Vagina (tissue), 2 donors: ENCODE measurements at places on chromosomes 12 and 14.

DNA sequence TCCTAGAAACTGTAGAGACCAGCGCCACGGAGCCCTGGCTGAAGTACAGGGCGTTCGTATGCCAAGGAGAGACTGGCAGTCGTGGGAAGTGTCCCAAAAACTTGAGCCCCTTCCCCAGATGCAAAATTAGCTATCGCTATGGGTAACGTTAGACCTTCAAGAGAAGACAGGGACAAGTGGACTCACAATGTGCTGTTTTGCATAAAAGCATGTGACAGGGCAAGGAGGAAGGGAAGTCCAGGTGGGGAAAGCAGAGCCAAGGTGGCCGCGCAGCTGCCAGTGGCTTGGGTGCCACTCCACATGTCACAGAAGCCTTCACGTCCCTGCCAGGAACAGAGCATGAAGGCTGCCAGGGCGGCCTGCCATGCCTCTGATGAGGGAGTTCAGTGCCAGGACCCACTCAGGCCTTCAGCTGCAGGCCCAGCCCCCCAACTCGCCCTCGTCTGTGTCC is 61.2 kb upstream of the DYNC1H1 start:
- no peak for DNase-seq

DNA sequence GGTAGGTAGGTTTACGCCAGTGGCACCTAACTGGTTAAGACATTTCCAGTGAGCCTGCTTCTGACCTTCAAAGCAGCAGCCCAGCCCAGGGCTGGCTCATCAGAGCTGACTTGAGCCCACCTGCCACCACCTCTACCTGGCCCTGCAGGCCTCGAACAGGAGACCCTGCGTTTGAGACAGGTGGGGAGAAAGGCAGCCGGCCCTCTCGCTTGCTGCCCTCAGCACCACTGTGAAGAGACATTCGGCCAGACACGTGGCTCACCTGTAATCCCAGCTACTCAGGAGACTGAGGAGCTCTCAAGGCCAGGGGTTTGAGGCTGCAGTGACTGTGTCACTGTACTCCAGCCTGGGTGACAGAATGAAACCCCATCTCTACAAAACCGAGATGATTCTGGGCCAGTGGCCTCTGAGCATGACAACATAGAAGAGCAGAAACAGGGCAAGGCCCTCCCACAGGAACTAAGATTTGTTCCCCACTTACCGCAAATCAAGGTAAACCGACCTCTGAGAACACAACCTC is 74.2 kb downstream of the TESC start:
- DNase-seq: no peak

DNA sequence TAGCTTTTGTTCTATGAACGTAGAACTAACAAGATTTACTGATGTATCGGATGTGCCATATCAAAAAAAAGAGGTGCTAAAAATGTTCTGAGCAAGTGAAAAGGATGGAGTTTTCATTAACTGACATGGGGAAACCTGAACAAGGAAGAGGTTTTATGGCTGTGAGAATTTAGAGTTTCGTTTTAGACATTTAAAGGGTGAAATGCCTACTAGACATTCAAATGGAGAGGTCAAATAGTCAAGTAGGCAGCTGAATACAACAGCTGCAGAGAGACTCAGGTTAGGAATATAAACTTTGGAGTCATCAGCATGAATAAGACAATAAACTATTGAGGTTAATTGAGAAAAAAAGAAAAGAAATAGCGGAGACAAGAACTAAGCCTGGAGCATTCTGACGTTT is 364.9 kb upstream of the GARIN6 start:
- no peak for DNase-seq

- DNase-seq: no peak
Measured at GRCh38 chr12:991350-992333, 619 bp downstream of the ERC1 start.
